ENCODE measurements at places on chromosomes 1 and 21.

DNA sequence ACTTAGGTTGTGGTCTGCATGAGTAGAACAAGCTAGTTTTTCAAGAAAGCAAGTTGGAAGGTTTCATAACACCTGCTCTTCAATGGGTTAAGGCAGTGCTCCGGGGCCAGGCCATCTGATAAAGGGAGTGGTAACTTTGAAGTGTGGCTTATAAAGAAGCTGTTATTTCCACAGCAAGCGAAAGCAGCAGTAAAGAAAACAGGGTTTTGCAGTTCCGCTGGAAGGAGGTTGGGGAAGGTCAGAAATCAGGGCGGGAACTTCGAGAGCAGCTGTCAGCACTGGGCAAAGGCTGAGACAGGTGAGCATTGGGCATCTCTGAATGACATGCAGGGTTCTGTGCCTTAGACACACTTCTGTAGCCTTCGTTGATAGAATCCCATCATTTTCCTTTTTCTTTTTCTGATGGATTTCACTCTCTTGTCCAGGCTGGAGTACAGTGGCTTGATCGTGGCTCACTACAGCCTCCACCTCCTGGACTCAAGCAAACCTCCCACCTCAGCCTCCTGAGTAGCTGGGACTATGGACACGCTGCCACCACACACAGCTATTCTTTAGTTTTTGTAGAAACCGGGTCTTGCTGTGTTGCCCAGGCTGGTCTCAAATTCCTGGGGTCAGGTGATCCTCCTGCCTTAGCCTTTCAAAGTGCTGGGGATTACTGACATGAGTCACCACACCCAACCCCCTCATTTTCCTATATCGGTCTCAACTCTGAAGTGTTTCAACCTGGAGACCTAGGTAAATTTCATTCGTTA lies 20.5 kb downstream of the TMEM51 start:
- DNase-seq, result no peak

DNA sequence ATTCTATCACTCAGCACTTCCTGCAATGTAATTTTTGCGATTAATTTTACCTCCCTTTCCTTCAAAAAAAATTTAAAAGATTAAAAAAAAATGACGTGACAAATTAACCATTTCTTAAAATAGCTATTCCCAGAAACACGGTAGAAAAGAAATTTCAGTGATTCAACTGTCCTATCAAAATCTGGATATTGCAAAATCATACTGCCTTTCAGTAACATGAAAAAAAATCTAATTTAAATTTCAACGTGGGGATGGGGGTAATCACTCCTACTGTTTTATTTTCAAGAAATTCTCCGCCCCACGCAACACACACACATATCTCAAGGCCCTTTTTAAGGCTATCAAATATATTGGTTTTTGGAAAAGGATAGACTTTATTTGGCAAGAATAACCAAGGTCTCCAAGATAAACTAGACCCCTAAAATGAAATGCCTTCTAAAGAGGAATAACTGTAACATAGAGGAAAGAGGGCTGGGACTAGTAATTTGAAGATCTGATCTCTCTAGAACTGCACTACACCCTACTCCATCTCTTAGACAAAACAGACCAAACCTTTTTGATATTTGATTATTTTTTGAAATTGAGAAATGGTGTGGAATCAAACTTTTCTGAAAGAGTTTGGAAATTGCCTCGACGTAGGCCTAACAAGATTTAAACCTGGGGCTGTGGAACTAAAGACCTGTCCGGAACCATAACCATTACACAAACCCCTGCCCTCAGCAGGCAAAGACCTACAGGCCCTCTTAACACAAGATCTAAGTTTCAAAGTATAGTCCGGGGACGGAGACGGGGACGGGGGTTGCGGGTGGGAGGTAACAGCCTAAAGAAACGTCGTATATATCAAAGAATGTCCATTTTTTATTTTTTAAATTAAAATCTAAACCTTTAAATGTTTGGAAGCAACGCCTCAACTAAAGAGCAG lies 941 bp downstream of the ARNT start:
- DNase-seq, result no peak

DNA sequence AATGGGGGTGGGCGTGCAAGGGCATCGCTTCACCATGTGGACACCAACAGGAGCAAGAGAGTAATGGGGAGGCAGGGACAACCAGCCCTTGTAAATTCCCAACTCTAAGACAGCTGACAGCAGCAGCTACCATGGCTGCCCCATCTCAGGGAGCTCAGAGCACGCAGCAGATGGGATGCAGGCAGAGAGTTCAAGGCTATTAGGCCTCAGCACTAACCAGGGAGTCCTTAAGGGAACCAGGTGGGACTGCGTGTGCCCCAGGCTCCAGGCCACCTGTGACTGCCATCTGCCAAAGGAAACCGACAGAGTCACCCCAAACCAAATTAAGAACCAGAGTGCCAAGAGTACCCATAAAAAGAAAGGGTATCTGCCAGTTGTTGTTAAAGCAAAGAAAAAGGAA lies 33.7 kb upstream of the PRDM2 start:
- no peak for DNase-seq

GRCh38 chr21:34091607-34092006 lies 18.2 kb downstream of the MRPS6 start:
- no peak for DNase-seq

GRCh38 chr1:210372931-210373627 lies 44.4 kb downstream of the HHAT start:
- no peak for DNase-seq

GRCh38 chr1:66927528-66927927 lies 2.7 kb downstream of the MIER1 start:
- DNase-seq, result no peak

- no peak for DNase-seq
Observed at GRCh38 chr1:151579436-151580225, 32.2 kb upstream of the SNX27 start.

DNA sequence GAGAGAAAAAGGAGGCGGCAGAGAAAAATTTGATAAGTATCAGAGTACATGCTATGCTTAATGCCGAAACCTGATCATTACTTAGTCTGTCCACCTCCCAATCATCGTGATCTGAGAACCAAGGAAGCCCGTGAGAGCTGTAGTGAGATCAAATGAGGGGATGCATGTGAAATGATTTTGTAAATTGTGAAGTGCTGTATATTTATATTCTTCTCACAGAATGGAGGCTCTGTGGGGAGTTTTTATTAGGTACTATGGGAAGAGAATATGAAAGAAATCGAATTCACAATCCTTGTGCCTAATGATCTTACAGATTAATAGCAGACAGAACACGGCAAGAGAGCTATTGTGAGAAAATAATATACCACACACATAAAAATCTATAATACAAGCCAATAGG lies 115.5 kb downstream of the LYPLAL1 start:
- DNase-seq, result no peak

- no peak for DNase-seq
Observed at GRCh38 chr1:110643879-110644472, 30.8 kb downstream of the KCNA3 start.

DNA sequence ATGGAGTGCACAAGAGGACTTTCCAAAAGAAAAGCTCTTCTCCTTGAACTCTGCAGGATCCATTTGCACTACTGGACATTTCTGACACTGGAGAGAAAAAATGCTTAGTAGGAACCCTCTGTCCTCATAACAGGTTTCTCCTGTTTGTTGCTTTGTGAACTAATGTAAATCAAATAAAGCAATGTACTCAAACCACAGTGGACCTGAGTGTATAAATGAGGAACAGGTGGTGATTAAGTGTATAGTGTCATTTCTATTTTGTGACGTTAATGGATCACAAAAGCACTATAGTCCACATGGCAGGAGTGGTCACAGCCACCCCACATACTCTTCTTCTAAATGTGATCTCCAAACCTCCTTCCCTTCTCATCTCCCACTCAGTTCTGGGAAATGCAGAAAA lies 268.4 kb upstream of the DUSP10 start:
- no peak for DNase-seq

DNA sequence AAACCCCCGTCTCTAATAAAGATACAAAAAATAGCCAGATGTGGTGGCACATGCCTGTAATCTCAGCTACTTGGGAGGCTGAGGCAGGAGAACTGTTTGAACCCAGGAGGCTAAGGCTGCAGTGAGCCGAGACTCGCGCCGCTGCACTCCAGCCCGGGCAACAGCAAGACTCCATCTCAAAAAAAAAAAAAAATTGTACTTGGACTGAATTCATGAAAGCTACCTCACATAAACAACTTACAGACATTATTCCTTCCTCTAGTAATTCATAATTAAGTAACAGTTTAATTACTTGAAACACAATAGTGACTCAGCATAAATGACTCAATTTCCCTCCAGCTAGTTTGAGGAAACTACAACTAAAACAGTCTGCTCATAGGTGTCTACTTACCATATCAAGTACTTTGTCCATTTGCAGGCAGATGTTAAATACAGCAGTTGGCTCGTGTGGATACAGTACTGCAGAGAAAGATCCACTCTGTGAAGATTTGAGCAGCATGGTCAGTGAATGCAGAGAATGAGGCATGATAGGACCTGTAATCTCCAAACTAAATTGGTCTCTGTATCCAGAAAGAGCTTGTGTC lies 9.4 kb downstream of the DONSON start:
- DNase-seq, result no peak

GRCh38 chr1:91308544-91308943 lies 96.1 kb downstream of the HFM1 start:
- DNase-seq, result no peak

- no peak for DNase-seq
Observed at GRCh38 chr1:204493145-204493983, 1.2 kb downstream of the PIK3C2B start.

- DNase-seq, result no peak
Observed at GRCh38 chr1:1989789-1990188, 13.8 kb downstream of the CFAP74 start.

- no peak for DNase-seq
Observed at GRCh38 chr1:226602186-226603021, 53.8 kb downstream of the STUM start.

GRCh38 chr1:39410915-39411436 lies 80.5 kb upstream of the BMP8A start:
- no peak for DNase-seq

DNA sequence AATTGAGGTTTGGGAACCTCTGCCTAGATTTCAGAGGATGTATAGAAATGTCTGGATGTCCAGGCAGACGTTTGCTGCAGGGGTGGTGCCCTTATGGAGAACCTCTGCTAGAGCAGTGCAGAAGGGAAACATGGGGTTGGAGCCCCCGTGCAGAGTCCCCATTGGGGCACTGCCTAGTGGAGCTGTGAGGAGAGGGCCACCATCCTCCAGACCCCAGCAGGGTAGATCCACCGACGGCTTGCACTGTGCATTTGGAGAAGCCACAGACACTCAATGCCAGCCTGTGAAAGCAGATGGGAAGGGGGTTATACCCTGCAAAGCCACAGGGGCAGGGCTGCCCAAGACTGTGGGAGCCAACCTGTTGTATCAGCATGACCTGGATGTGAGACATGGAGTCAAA lies 354.6 kb downstream of the ZNF326 start:
- no peak for DNase-seq

GRCh38 chr21:36456729-36457414 lies 23.1 kb downstream of the CLDN14 start:
- DNase-seq, result no peak

GRCh38 chr1:41226815-41227434 lies 15.2 kb downstream of the SCMH1 start:
- no peak for DNase-seq

GRCh38 chr1:207040181-207040533 lies 7.6 kb upstream of the C1orf116 start:
- no peak for DNase-seq

DNA sequence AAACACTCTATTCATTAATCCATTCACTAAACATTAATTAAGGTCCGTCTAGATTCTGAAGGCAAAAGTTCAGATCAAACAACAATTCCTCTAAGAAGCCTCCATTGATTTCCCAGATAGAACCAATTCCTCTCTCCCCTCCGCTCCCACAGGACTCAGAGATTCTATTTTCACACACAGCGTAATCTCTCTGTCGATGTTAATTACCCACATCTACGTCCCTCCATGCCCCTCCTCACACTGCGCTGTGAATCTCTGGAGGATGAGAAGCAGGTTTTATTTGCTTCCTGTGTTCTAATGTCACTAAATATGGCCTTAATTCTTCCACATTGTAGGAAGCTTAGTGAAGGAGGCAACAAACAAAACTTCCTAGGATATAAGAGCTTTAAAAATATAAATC lies 306.7 kb downstream of the DSCAM start:
- DNase-seq, result no peak

- no peak for DNase-seq
Observed at GRCh38 chr1:112388436-112388835, 7.6 kb upstream of the CTTNBP2NL start.

DNA sequence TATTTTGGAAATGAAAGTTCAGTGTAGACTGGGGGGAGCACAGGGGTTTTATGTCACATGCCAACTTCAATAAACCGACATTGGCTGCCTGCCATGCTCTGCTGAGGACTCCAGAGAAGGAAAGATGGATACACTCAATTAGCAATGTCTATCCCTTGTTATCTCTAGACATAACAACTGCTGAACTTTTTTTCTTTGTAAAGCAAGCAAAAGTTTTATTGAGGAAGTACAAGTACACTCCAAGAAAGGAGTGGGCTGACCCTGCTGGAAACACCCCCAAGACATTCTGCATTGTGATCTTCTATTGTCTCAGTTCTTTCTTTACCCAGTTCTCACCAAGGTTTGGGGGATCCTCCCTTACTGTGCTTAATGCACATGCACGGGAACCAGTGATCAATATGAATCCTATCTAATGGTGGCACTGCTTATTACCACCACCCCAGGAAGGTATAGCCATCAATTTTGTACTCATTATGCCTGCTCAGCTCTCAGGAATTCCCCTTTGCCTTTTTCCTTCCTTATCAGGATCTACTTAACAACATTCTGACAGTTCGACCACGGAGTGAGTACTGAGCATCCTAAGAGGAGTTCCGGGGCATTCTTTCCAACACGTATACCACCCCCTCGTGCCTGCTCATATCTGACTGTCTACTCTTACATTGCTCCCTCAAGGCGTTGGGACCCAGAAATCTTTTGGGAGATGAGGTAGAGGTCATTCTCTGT lies 28.7 kb downstream of the SYNJ1 start:
- no peak for DNase-seq

GRCh38 chr1:179090522-179090921 lies 8.7 kb downstream of the TOR3A start:
- DNase-seq, result no peak

Measured in cortex of kidney (tissue), 1 donor.